ENCODE measurements at places on chromosomes 4 and X.

GRCh38 chr4:76951672-76952010, 2.1 kb downstream of the SEPTIN11 start:
- no peak for DNase-seq

DNA sequence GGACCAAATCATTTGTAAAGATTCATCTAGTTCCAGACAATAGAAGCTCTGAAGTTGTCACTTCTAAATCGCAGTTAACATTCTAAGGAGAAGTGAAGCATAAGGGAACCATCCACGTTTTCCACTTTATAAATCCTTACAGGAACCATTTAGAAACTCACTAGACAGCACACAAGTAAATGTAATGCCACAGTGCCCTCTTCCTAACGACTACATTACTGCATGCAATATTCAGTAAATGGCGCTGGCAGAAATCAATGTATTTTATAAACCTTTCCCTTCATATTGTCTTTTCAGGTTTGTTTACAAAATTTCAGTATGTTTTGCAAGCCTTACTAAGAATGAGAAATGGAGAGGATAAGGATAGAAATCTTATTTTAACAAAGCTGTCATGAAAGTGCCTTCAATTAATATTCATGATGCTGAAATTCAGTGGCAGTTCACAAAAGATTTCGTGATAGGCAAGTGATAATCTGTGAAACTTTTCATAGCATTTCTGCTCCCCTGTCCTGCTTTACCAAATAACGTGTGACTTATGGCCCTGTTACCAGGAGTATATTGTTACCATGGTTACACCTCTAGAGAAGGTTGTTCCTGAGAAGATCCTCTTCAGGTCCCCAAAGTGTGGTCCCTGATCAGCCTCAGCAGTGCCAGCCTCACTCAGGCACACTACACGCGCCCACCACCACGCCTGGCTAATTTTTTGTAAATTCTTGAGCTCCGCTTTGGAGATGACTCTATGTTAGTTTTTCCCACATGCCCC, 54.2 kb downstream of the TMA16 start:
- DNase-seq, result peak; percentile 55

GRCh38 chr4:119937746-119938145, 128.9 kb downstream of the MAD2L1 start:
- no peak for DNase-seq

DNA sequence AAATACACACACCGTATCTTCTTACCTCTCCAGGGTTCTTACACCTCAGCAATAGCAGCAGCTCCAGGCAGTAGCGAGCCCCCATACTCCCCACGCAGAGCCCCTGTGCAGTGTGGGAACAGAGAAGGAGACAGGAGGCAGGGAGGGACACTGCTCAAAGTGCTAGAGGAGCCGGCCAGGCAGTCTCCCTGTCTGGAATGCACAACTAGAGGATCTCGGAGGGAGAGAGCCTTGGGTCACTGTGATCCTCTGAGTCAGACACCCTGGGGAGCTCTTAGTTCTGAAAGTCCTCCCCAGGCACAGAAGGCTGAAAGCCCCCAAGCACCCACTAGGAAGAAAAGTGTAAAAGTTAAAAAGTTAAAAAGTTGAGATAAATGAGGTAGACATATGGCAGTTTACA, 16.0 kb downstream of the AMELX start:
- DNase-seq, result no peak

DNA sequence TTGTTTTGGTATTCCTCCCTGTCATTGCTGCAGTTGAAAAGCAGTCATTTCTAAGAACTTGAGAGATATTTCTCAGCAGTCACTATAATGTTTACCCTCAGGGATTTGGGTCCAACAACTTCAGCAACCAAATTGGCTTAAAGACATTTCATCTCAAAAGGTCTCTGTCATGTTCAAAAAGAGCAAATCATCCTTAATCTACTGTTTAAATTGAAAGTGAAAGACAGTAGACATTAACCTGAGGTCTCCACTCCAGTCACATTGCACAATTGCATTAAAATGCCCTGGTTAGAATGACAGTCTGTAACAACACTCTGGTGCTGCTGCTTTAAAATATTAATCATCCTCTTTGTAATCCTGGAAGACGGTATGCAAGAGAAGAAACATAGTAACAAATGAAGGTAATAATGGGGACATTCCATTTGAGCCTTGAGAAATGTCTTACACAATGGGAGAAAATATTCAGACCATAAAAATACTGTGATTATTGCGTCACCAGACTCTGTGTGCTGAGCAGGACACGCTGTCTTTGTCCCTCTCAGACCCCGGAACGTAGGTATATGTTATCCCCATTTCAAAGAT, 90.2 kb upstream of the UNC5C start:
- DNase-seq, result no peak

- DNase-seq, result no peak
Observed at GRCh38 chr4:139015948-139016471, 429 bp downstream of the NOCT start.

DNA sequence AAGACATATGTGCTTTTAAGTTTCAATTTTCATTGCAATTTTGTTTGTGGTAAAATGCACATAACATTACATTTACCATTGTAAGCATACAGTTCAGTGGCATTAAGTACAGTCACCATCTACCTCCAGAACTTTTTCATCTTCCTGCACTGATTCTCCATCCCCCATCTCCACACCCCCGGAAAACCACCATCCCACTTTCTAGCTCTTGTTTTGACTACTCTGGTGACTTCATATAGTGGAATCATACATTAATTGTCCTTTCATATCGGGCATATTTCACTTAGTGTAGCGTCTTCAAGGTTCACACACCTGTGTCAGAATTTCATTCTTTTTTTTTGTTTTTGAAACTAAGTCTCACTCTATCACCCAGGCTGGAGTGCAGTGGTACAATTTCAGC, 143.5 kb downstream of the GPR143 start:
- no peak for DNase-seq

- DNase-seq, result no peak
Observed at GRCh38 chr4:52249581-52249980, 198.5 kb downstream of the SPATA18 start.

DNA sequence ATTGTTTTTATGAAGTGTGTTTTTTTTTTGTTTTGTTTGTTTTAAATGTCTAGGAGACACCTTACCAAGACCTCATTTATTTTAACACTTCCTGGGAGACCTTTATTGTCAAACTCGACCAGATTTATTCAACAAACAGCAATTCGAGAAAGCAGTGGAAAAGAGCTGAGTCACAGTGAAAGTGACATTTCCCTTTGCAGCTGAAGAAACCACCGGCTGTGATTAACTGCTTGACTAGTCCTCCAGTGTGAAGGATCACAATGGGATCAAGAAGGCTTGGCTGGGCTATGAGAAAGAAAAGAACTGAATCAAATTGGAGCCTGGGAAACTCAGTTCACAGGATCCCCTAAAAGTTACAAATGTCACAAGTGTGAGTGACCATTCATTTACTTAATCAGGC, 11.9 kb upstream of the ADH7 start:
- DNase-seq, result peak; percentile 21

GRCh38 chr4:27305246-27305645, 444.6 kb downstream of the STIM2 start:
- DNase-seq, result no peak

GRCh38 chrX:119190091-119190681, 45.9 kb upstream of the PGRMC1 start:
- no peak for DNase-seq

DNA sequence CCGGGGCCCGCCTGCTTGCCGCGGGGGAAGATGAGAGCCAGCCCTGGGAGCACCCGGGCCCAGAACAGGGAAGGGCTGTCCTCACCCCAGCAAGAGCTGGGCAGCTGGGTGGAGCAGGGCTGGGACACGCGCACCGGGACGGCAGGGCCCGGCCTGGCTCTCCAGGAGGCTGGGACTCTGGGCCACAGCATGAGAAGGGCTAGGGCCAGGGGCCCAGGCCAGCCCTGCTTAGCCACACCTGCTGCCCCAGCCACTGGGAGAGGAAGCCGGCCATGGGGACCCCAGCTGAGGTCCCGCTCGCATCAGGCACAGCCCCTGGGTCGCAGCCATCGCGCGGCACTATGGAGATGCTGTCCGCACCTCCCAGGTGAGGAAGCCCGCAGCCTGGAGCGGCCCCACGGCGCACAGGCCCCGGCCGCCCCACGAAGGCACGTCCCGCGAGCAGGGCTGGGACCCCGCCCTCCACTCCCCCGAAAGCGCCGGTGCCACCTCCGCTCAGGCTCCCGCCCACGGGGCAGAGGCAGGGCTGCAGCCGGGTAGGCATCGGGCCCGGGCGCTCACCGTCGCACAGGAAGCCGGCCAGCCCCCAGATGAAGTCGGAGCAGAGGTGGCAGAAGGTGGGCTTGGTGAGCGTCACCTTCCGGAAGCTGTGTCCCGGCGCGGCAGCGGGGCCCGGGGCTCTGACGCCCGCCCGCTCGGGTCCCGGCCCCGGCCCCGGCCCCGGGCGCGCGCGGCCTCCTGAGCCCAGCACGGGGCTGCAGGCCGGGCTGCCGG, 531 bp downstream of the DGKQ start:
- DNase-seq, result no peak

- DNase-seq, result no peak
Observed at GRCh38 chr4:181952478-181952877, 290.7 kb upstream of the TENM3 start.

DNA sequence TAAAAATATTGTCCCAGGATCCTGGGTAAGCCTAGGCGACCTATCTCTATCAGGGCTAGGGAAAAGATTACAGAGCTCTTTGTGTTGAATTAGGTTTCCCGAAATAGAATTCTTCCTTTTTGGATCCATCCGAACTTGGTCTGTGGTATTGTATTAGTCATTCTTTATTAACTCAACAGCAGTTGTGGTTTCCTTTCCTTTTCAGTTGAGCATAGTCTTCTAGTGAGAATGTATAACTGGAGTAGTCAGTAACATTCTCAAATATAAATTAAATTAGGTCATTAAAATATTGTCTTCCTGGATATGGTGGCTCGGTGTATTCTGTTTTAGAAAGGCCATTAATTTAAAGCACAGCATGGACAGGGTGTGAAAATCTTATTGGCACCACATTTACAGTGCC, 520.4 kb downstream of the NLGN4X start:
- DNase-seq, result no peak

DNA sequence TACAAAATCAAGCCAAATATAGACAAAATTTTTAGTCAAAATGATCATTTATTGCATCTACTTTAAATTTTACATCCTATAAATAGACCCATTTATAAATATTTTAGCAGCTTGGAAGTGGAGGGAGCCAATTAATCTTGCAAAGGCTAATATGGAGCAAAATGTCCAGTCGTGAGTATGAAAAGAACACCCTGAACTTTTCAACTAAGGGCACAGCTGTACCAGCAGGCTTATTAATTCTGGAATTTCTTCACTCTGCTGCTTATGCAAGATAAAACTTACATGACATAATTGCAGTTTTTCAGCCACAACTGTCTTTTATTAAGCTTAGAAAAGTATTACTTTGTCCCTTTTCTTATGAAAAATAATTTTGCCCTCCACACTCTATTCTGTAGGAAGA, 22.9 kb upstream of the USP53 start:
- DNase-seq, result no peak

GRCh38 chrX:72306851-72307645, 1.3 kb upstream of the CITED1 start:
- peak; percentile 33 for DNase-seq

DNA sequence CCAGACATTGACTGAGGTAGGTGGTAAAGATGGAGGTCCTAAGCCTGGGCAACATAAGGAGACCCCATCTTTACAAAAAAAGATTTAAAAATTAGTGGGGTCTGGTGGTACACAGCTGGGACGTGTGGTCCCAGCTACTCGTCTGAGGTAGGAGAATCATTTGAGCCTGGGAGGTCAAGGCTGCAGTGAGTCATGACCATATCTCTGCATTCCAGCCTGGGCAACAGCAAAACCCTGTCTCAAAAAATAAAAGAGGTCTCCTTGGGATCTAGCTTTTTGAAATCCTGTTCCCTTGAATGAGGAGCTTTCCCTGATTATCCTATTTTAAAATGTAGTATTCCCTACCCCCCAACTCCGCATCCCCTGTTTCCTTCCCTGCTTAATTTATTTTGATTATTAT, 78.7 kb upstream of the OGT start:
- no peak for DNase-seq

DNA sequence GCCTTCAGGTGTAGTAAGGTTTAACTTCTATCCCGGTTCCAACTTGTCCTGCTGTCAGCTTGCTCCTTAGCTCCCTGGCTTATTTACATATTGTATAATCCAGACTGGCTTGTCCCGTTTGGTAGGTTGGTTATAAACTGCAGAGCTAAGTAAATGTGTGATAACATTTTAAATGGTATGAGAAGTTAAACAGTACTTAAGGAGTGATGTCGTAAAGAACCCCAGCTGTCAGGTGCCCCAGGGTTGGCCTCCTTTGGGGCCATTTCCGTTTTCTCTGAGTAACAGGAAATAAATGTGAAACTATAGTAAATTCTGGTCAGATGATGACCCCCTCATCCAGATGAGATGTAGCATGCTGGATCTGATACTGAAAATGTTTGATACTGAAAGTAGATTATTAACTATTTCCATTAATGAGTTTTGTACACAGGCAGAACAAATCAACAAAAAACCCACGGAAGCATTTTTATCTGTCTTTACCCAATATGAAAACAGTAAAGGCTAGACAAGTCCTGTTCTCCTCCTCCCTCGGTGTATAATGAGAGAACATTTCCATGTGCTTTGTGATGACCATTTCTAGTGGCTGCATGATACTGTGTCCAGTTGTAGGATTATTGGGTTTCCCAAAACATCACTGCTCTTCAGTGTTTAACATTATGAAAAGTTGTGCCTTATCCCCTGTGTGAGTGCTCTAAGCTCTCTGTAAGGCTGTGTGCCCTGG, 22.4 kb downstream of the GAB1 start:
- DNase-seq, result no peak

DNA sequence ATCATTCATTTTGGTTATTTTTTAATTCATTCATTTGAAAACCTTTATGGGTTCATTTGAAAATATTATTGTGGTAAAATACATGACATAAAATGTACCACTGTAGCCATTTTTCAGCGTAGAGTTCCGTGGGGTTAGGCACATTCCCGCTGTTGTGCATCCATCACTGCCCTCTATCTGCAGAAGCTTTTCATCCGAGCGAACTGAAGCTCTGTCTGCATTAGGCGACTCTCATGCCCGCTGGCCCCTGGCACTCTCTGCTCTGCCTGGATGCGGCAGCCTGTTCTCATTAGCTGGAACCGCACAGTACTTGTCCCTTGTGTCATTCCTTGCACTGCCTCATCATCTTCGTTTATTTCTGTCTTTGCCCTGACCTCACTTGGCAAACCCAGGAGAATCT, 17.5 kb downstream of the CFAP99 start:
- DNase-seq, result peak; percentile 1

DNA sequence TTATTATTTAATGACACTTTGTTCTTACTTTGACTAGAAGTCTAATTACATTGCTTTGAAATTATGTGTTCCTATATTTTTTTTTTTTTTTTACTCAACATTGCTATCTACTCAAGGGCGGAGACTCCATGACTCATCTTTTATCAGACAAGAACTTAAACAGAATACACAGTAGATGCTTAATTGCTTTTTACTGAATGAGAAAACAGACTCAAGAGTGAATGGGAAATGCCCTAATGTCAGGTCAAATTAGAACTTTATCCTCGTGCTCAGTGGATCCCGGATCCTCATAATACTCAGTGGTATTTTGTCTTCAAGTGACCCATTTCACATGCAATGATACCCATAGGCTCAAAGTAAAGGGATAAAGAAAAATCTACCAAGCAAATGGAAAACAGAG, 954.5 kb upstream of the IGFBP7 start:
- no peak for DNase-seq

Data from SHP77 (cell line).